ENCODE measurements at places on chromosomes 1 and 21. TPM values are rescaled to one million over a fixed set of nuclear protein-coding genes. Genes with fewer than 3 reads are reported as not detected.

- H3K36me3 ChIP-seq, result no peaks in the 10 kb centered on the region
- no peak overlapping the region for H3K27ac ChIP-seq
- H3K4me3 ChIP-seq, result no peak overlapping the region
- no peak for DNase-seq
- no peaks in the 10 kb centered on the region for H3K4me1 ChIP-seq
Measured at GRCh38 chr1:230335861-230336522, 90.1 kb downstream of the PGBD5 start.

GRCh38 chr1:13675151-13675651 lies 24.8 kb upstream of the PRDM2 start:
- DNase-seq, result no peak
- no peaks in the 10 kb centered on the region for H3K36me3 ChIP-seq
- no peak overlapping the region for H3K4me3 ChIP-seq
- peaks cover 16% of the 10 kb centered on the region for H3K27me3 ChIP-seq
- H3K4me1 ChIP-seq, result no peaks in the 10 kb centered on the region
- H3K27ac ChIP-seq, result no peak overlapping the region

DNA sequence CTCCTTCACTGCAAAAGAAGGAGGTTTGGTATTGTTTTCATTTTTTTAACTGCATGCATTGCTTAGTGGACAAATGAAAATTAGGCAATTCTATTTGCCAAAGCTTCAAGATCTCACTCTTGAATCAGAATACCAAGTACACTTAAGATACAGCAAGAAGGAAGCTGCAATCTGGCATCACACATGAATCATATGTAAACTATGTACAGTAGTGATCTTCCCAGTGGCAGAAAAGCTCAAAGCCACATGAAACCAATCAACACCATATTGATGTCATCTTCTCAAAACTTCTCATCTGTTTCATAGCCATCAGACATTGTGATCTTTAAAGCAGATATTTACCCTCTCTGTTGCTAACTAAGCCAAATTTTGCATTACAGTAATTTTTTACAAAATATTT lies 550.1 kb downstream of the LTN1 start:
- DNase-seq, result no peak
- H3K27me3 ChIP-seq, result no peaks in the 10 kb centered on the region
- no peak overlapping the region for H3K4me3 ChIP-seq
- H3K36me3 ChIP-seq, result no peaks in the 10 kb centered on the region
- H3K4me1 ChIP-seq, result no peaks in the 10 kb centered on the region

GRCh38 chr1:226050133-226050532 lies 12.4 kb upstream of the H3-3A start:
- H3K4me3 ChIP-seq, result no peak overlapping the region
- H3K36me3 ChIP-seq, result no peaks in the 10 kb centered on the region
- no peak overlapping the region for H3K27ac ChIP-seq
- no peak for DNase-seq
- no peaks in the 10 kb centered on the region for H3K4me1 ChIP-seq

- H3K4me1 ChIP-seq, result peaks cover 4% of the 10 kb centered on the region
- H3K4me3 ChIP-seq, result no peak overlapping the region
- no peak overlapping the region for H3K27ac ChIP-seq
- no peaks in the 10 kb centered on the region for H3K36me3 ChIP-seq
Measured at GRCh38 chr1:160681066-160681890, 30.3 kb downstream of the CD48 start.

Gene BCAN
- not detected for total RNA-seq

Gene HLX
- 10.8 TPM for total RNA-seq

DNA sequence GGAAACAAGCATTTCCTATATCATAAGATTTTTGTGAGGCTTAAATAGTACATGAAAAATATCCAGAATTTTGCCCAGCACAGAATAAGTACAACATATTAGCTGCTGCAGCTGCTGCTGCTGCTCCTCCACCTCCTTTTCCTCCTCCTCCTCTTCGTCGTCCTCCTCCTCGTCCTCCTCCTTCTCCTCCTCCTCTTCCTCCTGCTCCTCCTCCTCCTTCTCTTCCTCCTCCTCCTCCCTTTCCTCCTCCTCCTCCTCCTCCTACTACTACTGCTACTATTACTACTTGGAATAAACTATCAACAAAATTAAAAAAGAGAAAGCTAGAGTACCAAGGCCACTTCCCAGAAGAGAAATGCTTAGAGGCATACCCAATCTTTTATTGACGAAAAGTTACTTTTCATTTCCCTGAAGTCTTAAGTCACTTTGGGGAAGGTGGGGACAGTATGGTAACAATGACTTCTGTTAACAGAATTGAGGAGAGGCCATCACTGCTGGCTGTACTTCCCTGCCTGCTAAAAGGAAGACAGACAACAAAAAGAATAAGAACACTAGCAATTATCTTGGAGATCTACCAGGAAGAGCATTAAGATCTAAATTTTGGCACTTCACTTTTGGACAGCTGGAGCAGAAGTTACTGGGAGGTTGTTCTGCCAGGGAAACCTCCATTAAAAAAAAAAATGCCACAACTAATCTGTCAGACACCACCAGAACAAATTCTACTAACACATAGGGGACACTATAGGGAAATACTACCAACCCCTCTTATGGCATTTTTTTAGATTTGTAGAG lies 7.1 kb downstream of the DENND1B start:
- H3K27ac ChIP-seq, result no peak overlapping the region
- H3K36me3 ChIP-seq, result no peaks in the 10 kb centered on the region
- DNase-seq, result no peak
- no peaks in the 10 kb centered on the region for H3K27me3 ChIP-seq

Gene ZBED6
- 27.3 TPM for total RNA-seq

Gene OR2L5
- not detected for total RNA-seq

Gene CFAP141
- total RNA-seq, result not detected

DNA sequence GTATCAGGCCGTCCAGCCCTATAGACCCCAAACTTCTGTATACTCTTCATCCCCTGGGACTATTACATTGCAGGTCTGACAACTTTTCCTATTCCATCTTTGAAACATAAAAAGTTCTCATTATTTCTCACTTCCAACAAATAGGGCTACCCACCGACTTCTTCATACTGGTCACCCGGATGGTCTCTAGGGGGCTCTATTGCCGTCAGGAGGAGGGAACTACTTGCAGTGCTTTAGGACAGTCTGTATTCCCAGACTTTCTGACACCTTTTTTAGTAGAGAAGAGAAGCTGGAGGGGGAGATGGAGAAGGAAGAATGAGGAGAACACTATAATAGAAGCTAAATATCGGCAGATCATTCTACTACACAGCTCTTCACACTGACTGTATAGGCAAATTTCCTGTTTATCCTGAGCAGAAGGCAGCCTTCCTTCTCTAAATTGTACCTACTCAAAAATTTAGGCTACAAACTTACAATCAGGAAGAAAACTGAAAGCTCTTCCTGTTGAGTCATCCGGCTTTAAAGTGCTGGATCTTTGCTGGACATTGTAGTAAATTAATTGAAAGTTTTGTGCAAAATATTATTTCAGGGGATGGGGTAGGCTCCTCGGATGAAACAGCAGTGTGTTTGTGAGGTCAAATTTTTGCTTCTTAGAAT lies 54.6 kb downstream of the CDC7 start:
- DNase-seq, result no peak
- H3K27ac ChIP-seq, result peak overlapping the region; percentile 28
- no peaks in the 10 kb centered on the region for H3K36me3 ChIP-seq
- H3K4me3 ChIP-seq, result no peak overlapping the region
- peaks cover 32% of the 10 kb centered on the region for H3K4me1 ChIP-seq
- H3K27me3 ChIP-seq, result no peaks in the 10 kb centered on the region

DNA sequence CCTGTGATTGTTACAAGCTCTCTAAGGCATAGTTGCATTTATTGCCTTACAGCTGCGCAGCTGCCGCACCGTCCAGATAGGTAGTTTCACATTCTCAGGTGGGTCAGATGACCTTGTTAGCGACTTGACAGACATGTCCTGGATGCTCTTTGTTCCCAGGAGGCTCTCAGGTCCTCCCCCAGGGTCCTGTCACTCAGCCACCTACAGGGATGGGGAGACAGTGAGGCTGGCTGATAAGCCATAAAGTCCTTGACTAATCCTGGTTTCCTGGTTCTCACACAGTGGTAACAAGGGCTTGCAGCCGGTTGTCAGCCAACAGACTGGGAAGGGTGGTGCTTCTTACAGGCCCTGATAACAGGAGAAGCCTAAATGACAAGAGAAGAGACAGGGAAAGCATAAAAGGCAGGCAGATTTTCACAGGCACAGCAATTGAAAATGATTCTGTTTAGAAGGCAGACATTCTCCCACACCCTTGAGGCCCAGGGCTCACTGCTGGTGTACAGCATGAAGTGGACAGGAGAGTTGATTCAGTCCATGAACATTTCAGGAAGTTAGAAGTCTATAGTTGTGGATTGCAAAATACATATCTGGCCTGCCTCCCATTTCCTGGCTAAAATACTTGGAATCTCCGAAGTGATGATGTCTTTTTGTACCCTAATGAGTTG lies 2.9 kb downstream of the ARF1 start:
- H3K4me3 ChIP-seq, result peak overlapping the region; percentile 83
- H3K4me1 ChIP-seq, result peaks cover 77% of the 10 kb centered on the region
- H3K27ac ChIP-seq, result peak overlapping the region; percentile 99
- peak; percentile 50 for DNase-seq
- H3K27me3 ChIP-seq, result no peaks in the 10 kb centered on the region

DNA sequence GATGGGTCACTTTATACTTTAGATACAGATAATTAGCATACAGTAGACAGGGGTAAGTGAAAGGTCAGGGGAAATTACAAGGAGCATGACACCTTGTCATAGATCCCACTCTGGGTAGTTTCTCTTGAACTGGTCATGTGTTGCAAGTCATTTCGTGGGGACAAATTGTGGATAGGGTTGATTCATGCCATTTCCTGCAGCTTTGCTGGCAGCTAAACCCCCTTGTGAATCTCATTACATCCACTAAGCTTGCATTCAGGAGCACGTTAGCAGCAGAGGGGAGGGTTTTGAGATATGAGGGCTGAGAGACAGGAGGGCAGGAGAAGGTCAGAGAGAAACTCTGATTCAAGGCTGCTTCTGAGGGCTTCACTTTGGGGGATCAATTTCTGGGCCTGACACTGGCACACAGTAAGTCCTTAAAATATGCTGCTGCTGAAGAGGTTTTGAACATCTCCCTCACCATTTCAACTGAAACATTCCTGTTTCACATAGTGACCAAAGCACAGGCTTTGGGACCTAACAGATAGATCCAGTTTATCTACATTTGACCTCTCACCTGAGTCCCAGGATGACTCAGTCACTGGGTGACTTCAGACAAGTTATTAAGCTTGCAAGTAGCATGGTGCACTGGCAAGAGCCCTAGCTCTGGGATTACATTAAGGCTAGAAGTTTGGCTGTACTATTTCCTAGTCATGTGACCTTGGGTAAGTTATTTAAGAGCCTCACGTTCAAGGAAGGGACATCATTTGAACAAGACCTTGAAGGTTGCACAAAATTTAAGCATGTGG lies 206.0 kb upstream of the USP24 start:
- no peak overlapping the region for H3K4me3 ChIP-seq
- no peak for DNase-seq
- H3K27me3 ChIP-seq, result no peaks in the 10 kb centered on the region
- H3K36me3 ChIP-seq, result no peaks in the 10 kb centered on the region
- H3K4me1 ChIP-seq, result peaks cover 2% of the 10 kb centered on the region

Gene RNU1-3
- total RNA-seq, result under 0.01 TPM

DNA sequence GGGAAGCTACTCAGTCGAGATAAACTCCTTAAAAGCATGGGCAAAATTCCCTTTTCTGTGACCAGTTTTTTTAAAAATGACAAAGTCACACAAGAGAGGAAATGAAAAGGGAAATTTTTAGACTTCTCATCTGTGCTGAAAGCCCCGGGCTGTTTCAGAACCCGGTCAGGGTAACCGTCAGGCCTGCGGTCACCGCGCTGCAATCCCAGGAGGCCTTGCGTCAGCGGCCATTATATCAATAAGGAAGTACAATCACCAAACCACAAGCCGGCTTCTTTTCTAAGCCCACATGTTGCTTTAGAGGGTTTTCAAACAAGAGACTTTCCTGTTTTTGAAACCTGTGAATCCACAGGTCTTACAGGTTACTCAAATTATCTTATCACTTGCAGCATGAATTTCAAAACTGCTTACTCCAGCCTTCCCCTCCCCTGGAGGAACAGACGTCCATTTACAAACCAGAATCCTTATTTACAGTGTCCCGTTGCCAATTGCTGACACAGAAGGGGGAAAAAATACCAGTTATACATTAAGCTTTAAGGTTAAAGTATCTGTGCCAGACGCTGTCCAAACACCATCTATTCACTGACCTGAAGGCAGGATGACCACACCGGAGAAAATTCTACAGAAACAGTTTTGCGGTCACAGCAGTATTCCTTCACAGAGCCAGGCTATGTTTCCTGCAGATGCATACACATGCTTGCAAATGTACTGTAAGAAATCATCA lies 165.3 kb downstream of the TOMM20 start:
- H3K4me3 ChIP-seq, result no peak overlapping the region
- peak; percentile 88 for DNase-seq
- no peaks in the 10 kb centered on the region for H3K36me3 ChIP-seq
- H3K4me1 ChIP-seq, result peaks cover 65% of the 10 kb centered on the region
- peak overlapping the region; percentile 91 for H3K27ac ChIP-seq

DNA sequence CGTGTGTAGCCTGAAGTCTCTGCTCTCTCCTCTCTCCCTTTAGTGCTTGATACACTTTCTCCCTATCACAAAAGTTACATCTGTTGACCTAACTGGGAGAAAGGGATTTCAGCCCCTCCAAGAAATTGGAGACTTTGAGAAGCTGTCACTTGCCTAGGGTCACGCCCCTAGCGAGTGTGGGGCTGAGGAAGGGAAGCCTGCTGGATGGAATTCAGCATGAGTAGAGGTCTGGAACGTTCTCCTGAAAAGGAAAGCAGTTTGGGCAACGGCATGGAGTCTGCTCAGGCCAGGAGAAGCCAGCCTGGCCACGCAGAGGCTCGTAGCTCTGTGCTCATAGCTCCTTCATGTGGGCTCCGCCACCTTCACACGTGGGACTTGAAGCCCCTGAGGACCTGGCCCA lies 22.4 kb downstream of the COL16A1 start:
- no peaks in the 10 kb centered on the region for H3K27me3 ChIP-seq
- no peak overlapping the region for H3K27ac ChIP-seq
- no peak overlapping the region for H3K4me3 ChIP-seq
- DNase-seq, result no peak
- H3K4me1 ChIP-seq, result no peaks in the 10 kb centered on the region
- no peaks in the 10 kb centered on the region for H3K36me3 ChIP-seq

DNA sequence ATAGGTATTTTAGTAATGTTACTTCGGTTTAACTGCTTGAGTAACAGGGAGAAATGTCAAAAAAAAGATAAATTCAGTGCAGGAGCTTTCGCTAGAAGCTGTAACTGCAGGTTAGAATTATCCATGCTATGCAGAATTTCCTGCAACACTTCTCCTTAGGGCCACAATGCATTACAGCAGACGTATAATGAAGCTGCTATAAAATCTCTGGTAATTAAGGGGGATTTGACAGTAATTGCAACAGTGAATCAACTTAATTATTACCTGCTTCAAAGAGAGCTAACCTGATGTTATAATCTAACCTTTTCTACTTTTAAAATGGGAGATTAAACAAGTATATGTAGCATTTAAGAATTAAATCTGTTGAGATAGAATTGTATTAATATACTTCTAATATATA lies 92.6 kb downstream of the ATG4C start:
- DNase-seq, result no peak
- peaks cover 4% of the 10 kb centered on the region for H3K27me3 ChIP-seq
- H3K4me1 ChIP-seq, result no peaks in the 10 kb centered on the region
- no peak overlapping the region for H3K27ac ChIP-seq
